ENCODE measurements at places on chromosomes 4 and X.

DNA sequence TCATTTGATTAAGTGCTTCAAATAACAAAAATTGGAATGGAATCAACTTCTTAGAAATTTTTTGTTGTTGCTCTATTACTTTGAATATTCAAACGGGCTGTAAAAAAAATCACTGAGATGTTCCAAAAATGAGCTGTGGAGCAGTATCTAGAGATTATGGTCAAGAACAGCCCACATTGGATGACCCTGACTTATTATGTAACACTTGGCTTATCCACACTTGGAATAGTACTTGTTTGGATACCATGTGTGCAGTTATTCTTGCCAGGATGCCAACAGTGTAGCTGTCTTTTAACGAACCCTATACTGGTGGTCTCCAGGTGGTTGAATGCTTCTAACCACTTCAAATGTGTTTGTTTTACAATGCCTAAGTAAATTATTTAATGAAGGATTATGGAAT lies 64.9 kb upstream of the CAMK2D start:
- DNase-seq: no peak

DNA sequence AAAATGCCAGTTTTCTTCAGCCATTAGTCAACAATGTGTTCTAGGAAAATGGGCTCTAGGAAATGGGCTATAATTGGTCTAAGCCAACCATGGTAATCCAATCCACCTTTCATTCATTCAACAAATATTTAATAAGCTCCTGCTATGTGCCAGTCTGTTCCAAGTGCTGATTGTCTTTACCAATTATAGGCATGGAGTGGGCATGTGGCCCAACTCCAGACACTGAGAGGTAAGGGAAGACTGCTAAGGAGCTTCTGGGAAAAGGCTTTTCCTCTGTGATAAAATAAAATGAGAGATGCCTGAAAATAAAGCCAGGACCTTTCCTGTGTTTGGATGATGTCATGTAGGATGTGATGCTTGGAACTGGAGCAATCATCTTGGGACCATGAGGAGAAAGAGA lies 43.3 kb downstream of the HOPX start:
- no peak for DNase-seq

DNA sequence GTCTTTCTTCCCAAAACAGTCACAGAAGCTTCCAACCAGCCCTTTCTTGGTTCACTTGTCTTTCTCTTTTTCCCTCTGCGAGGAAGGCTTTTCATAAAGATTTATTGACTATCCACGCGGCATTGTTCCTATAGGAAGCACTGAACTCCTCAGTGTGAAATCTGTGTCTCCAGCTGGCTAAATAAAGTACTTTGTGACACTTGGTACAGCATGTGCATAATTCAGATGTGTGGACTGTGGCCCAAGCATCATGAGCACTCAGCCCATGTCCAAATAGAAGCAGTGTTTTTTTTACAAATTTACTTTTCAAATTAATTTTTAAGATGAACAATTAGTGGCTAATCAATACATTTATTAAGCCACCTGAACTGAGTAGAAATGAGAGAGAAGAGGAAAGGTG lies 146.4 kb downstream of the EDA start:
- DNase-seq: no peak

- no peak for DNase-seq
These were observed 52.3 kb downstream of the KLF3 start for GRCh38 chr4:38716256-38716655.

- DNase-seq: no peak
These were observed 78.7 kb upstream of the SLC7A11 start for GRCh38 chr4:138320831-138321230.

DNA sequence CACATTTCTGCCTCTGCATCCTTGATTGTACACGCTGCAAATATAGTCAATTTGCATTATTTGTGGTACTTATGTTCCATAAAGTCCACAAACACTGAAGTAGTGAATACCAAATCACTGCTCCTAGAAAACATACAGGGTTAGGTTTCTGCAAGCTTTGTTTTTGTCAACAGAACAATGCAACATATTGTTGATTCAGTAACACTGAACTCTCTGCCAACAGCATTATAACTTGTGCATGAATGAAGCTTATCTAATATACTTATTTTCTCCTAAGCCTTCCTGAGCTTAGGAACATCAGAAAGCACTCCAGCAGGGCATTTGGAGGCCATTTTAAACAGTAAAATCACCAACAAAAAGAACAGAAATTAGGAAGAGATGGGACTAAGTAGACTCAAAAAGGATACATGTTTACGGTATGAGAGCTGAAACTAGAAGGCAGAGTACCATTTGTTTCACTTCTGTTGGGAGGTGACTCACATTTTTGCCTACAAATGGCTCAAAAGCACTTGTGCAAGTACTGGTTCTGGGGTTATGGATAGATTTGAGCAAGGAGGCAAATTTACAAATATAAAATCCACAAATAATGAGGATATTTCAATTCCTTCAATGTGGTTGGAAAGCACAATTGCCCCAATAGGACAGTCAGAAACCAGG lies 14.1 kb downstream of the COX18 start:
- DNase-seq: no peak

GRCh38 chr4:67273666-67274065 lies 271.6 kb downstream of the CENPC start:
- no peak for DNase-seq

GRCh38 chr4:18582841-18583240 lies 561.3 kb upstream of the LCORL start:
- DNase-seq: no peak

GRCh38 chrX:154731881-154732280 lies 19.0 kb downstream of the GAB3 start:
- no peak for DNase-seq
